CD4-positive, alpha-beta T cell (primary cell): ENCODE measurements at places on chromosomes 16 and 17. TPM values are rescaled to one million over a fixed set of nuclear protein-coding genes. Genes with fewer than 3 reads are reported as not detected.

Gene XAF1
- total RNA-seq, result 24.9 TPM

Gene EXOC3L1
- not detected for total RNA-seq

Gene HBQ1
- total RNA-seq, result not detected

Gene TMEM231
- total RNA-seq, result 2.5 TPM

Gene CBX2
- total RNA-seq, result not detected

Gene P2RX1
- 1.0 TPM for total RNA-seq

Gene PSMD11
- 67.6 TPM for total RNA-seq
